ENCODE measurements at places on chromosomes 2 and 18.
A peak's percentile ranks its signal among the peaks of the same experiment; 100 is the strongest.

GRCh38 chr2:136328207-136328795 is 210.4 kb upstream of the CXCR4 start:
- DNase-seq = no peak

DNA sequence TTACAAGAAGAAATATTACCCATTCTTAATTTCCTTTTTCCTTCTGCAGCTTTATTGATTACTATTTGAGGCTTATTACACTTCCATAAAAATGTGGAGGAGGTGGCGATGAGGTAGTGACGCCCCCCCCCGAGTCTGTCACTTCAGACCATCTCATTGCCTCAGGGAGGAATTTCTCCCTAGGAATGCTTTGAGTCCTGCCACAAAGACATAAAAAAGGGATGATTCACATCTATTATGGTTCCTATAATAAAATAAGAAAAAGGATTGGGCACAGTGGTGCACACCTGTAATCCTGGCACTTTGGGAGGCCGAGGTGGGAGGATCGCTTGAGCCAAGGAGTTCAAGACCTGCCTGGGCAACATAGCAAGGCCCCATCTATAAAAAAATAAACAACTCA is 93.7 kb downstream of the AOX1 start:
- DNase-seq = no peak

DNA sequence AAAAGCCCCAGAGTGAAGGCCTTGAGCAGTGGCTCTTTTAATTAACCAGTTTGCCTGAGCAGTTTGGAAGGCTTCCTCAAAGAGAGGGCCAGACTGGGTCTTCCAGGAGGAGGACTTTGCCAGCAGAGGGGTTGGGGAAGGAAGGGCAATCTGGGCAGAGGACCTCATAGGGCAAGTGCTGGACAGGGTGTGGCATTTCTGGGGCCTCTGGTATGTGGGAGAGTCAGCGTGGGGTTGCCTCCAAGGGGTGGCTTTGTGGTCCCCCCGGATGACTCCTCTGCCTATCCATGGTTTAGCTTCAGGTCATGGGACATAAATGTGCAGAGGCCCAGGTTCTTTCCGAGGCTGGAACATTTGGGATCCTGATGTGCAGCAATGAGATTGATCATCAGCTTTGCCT is 12.6 kb downstream of the GLI2 start:
- no peak for DNase-seq

- DNase-seq = no peak
These were observed 135.2 kb downstream of the LAMA1 start for GRCh38 chr18:6982398-6982797.

- DNase-seq = no peak
These were observed 378.6 kb upstream of the CWC22 start for GRCh38 chr2:180385601-180386201.

DNA sequence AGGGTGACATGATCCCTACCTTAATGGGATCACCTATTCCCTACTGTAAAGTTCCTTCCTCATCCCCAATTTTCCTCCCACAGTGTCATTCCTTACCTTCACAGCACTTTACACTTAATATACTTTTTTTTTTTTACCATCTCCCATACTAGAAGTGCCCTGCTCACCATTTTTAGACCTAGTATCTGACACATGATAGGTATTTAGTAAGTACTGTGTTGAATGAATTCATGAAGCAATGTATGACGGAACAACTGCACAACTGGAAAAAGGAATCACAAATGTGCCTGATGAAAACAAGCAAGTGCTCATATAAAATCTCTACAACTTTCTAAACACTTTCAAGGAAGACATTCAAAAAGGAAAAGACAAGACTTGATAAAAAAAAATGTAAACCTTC is 77.0 kb upstream of the ST8SIA5 start:
- no peak for DNase-seq

DNA sequence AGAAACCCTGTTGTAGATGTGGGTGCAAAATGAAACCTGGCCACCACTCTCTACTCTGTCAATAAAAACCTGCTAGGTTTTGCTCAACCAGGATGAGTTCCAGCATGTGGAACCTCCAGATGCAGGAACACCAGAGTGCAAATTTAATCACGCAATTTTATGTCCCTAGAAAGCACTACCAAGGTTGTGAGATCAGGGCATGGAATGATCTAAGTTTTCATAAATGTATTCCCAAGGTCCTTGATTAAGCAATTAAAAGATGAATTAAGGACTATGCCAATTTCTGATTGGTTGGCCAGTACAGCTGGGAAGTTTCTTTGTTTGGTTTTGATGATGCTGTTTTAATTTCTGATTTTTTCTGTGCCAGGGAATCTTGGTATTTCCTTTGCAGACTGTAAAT is 179.2 kb downstream of the KCNS3 start:
- DNase-seq = no peak

- no peak for DNase-seq
These were observed 79.7 kb upstream of the DOCK10 start for GRCh38 chr2:225122007-225122406.

DNA sequence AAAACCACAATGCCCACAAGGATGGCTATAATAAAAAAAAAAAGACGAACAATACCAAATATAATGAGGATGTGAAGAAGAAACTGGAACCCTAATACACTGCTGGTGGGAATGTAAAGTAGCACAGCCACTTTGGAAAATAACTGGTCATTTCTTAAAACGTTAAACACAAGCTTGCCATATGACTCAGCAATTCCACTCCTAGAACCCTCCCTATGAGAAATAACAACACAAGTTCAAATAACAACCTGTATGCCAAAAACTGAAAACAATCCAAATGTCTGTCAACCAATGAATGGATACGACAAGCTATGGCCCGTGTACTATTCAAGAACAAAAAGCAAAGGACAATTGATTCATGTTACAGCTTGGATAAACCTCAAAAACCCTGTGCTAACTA is 7.0 kb upstream of the ALPK2 start:
- DNase-seq = no peak

DNA sequence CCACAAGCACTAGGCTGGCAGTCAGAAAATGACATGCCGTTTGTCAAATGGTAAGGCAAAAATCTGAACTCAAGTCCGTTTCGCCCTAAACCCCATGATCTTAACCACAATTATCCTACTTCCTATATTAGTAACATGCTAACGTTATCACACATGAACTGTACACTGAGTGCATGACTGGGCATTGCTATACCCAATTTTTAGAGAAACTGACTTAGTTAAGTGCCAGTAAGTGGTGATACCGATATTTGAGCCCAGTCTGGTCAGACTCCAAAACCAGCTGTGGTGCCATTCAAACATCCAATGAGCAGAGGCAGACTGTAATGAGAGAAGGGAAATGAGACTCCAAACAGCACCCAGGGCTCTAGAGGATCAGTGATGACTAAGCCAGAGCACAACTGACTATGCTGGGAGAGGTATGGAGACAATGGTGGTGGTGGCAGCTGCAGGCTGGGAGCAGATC is 311.7 kb upstream of the PKDCC start:
- no peak for DNase-seq

DNA sequence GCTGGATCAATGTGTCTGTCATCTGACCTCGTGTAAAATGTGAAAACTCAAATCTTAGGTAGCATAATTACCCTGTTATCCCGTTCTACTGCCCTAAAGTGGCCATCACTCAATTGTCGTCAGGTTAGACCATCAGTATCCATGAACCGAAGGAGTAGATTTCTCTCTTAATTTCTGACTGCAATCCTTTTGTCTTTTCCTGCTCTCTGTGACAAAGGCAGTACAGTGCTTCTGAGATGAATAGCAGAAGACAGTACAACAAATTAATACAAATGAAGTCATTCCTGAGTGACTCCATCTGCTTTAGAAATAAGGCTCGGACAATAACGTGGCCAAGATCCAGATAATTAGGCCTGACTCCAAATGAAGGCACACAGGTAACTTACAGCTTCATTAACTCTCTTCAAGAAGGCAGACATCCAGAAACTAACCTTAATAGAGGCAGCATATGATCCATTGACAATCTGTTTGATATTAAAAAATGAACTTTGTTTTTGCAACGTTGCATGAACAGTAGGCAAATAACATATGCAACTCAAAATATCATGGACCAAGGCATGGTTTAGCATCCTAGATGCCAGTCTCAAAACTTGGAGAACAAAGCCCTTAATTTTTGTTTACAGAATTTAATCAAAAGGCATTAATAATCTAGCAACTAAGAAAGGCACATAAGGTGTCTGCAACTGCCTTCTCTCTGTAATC is 96.7 kb upstream of the CDH20 start:
- DNase-seq = no peak

GRCh38 chr2:38375696-38376345 is 1.3 kb downstream of the ATL2 start:
- peak; percentile 35 for DNase-seq

GRCh38 chr2:84077496-84077895 is 381.6 kb downstream of the SUCLG1 start:
- no peak for DNase-seq

DNA sequence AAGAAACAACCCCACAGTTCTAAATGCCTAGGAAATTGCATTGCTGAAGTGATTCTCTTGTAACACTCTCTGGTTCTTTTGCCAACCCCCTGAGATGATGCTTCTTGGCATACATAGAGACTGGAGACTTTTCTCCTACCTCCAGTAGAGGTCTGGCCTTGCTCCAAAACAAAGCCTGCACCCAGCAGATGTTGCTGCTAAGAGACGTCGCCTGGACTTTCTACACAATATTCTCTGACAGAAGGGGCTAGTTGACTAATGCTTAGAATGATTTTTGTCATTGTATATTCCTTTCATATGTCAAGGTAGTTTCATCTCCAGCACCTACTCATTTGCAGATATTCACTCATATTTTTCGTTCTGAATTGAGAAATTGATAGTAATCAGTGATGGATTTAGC is 24.6 kb downstream of the SOWAHC start:
- no peak for DNase-seq

- DNase-seq = no peak
These were observed 145.5 kb downstream of the ZNF236 start for GRCh38 chr18:76967721-76968472.

GRCh38 chr18:23662309-23663263 is at the start of gene ANKRD29:
TSS of gene ANKRD29 (minus strand) at chr18:23662911. CDS start at chr18:23662730, 181 bp downstream.
- DNase-seq = no peak

GRCh38 chr2:117714110-117714509 is 100.4 kb upstream of the DDX18 start:
- no peak for DNase-seq

GRCh38 chr2:60309336-60309735 is 244.1 kb downstream of the BCL11A start:
- DNase-seq = no peak

GRCh38 chr2:127584516-127585033 is 49.1 kb downstream of the MYO7B start:
- no peak for DNase-seq

GRCh38 chr2:138356178-138356577 is 145.4 kb upstream of the SPOPL start:
- DNase-seq = no peak

DNA sequence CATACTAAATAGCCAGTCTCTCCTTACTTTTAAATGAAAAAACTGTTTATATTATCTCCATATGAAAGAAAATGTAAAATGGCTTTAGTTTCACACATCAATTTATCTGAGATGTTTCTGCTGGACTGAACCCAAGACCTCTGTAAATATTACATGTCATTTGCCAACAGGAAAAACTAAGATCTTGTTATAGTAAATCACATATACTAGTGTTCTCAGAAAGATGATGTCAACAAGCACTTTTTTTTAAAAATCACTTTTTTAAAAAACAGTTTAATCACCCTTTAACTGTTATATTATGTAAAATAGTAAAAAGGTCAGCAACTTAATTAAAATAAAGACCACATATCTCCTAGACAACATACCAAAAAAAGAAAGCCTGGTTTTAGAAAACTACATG is 46.3 kb downstream of the PTPN2 start:
- no peak for DNase-seq

DNA sequence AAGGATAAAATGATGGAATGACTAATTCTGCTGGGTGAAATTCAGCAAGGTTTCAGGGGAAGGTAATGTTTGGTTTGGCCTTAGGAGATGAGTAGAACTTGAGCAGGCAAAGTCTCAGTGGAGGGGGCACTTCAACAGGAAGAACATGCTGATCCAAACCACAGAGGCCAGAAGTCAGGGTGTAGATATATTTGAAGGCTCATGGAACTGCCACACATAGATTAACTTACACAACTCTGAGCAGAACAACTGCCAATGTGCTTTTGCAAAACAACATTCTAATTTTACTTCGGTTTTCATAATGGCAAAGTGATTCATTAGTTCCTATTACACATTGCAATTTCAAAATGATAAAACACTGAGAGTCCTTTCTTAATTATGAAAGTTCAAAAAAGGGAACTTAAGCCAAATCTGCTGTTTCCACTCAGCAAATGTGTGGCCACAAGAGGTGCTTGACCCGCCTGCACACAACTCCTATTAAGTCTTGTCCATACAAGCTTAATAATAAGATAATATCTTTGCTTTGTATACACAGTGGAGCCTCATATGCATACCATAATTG is 284.8 kb downstream of the MREG start:
- no peak for DNase-seq

- DNase-seq = no peak
These were observed 58.1 kb downstream of the RELCH start for GRCh38 chr18:62245177-62245576.

- no peak for DNase-seq
These were observed 118.7 kb downstream of the CYP26B1 start for GRCh38 chr2:72028996-72029395.

GRCh38 chr2:16008856-16009255 is 68.5 kb downstream of the MYCN start:
- no peak for DNase-seq

DNA sequence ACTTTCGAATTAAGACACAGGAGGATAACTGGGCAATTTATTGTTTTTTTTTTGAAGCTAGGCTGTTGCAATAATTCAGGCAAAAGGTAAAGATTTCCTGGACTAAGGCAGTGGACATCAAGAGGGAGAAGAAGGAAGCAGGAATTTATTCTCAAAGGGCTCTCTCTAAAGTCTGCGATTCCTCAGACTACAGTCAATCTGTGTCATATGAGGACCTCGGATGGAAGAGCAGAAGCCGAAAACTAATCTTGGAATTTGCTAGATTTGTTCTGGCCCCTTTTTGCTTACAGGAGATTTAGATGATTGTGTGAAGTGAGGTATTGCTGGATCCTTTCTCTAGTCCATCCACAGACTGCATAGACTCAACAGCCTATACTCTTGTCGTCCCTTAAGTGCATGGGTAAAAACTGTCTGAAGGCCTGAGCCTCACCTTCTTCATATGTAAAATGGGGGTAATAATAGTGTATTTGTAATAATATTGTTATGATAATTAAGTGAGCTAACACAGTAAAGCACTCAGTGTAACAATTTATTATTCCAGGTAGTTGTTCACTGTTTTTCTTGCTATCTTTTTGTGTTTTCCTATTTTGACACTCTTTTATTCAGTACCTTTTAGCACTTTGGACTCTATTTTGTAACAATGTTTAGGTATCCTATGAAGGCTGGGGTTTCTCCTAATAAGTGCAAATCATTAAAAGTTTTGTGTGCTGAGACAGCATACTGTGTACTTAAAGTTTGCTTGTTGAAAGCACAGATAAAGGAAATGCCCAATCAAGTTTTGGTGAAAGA is 54.2 kb upstream of the NT5C1B start:
- no peak for DNase-seq

GRCh38 chr18:32438173-32438572 is 32.5 kb downstream of the GAREM1 start:
- DNase-seq = no peak

- DNase-seq = no peak
These were observed 36.7 kb upstream of the ST8SIA5 start for GRCh38 chr18:46793565-46793964.

GRCh38 chr2:3291113-3291512 is 86.5 kb downstream of the EIPR1 start:
- DNase-seq = no peak
